Head of caudate nucleus (tissue), 42 donors: ENCODE measurements at places on chromosomes 11 and 22.

DNA sequence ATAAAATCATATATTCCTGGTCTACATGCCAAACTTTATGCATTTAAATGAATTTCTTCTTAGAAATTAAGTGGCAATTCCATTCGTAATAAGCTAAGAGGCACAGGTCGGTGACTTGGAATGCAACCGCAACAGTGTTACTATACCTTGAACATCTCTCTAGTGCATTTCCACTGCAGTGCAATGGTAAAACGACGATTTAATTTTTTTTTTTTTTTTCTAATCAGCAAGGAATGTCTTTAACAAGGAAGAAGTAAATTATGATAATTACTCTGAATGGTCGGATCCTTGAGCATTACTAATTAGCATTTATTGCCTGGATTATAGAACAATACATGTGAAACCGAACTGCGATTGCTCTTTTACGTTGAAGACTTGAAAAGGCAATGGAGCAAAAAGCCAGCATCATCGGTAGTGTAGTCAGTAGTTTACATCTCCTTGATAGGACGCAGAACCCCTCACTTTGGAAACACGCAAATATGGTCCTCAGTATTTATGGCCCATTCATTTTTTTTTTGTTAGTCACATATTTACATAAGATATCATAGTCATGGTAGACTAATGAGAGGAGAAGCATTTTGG, 20.2 kb downstream of the BLID start:
- DNase-seq = peak; percentile 18

DNA sequence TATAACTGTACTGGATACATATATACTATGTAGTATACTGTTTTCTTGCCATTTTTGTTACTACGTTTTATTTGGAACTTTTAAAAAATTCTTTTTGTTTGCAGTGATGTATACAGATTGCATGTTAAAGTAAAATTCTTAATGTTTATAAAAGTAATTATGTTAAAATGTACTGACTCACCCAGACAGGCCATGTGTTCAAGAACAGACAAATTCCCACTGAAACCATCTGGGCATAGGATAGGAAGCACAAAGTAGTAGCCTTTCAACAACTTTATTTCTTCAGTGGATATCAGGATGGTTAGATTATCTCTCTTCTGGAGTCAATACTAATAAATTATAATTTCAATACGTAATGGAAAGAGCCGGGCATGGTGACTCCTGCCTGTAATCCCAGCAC, 19.8 kb downstream of the PRMT3 start:
- DNase-seq = no peak

GRCh38 chr11:86449993-86450629, 75.4 kb downstream of the CCDC81 start:
- no peak for DNase-seq

- no peak for DNase-seq
Observed at GRCh38 chr22:44277386-44278135, 35.2 kb downstream of the SHISAL1 start.

GRCh38 chr22:41976961-41977566, 7.8 kb downstream of the SEPTIN3 start:
- DNase-seq = no peak

GRCh38 chr11:128720522-128720985, 26.7 kb downstream of the FLI1 start:
- DNase-seq = no peak

- DNase-seq = no peak
Observed at GRCh38 chr11:68695531-68695930, 11.2 kb downstream of the GAL start.

DNA sequence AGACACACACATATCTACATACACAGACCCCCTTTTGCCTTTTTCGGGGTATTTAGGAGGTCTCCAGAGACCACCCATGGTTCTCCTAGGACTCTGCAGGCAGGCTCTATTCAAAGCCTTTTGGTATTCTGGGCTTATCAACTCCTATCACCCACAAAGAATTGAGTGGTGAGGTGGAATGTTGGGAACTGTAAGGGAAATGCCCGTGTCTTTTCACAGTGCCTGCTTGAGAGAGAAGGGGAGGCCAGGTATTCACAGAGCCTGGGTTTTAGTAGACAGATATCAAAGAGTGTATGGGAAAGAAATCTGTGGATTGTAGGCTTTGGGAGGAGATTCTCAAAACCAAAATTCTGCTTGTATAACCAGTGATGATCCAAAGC, 44.0 kb upstream of the CSNK2A3 start:
- no peak for DNase-seq

- no peak for DNase-seq
Observed at GRCh38 chr11:113177671-113178070, 136.7 kb upstream of the TTC12 start.

GRCh38 chr22:43493297-43493696, 81.5 kb downstream of the MPPED1 start:
- DNase-seq = no peak
